ENCODE measurements at places on chromosomes 7 and 10.

DNA sequence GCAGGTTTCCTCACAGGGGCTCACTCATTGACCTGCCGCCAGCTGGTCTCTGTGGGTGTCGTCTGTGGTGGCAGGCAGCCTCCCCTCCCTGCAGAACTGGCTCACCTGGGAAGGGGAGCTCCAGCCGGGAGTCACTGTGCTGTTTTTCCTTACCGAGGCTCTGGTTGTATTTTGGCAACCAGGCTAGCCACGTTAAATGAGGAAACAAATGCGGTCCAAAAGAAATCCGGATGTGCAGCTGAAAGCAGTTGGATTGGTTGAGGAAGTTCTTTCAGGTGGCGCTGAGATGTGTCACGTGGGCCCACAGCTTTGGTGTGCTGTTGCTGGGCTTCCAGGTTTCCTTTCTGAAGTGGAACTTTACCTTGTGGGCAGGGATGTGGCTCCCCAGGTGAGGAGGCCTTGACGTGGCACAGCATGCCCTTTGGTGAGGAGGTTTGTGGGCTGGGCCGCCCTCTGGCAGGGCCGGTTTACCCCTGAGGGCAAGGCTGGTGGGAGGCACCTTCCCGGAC is 14.2 kb downstream of the MTURN start:
- DNase-seq: peak; percentile 73

- peak; percentile 10 for DNase-seq
Measured at GRCh38 chr7:24756545-24757352, 515 bp downstream of the GSDME start.

- peak; percentile 15 for DNase-seq
Measured at GRCh38 chr7:98922392-98923187, 44.3 kb downstream of the TRRAP start.

DNA sequence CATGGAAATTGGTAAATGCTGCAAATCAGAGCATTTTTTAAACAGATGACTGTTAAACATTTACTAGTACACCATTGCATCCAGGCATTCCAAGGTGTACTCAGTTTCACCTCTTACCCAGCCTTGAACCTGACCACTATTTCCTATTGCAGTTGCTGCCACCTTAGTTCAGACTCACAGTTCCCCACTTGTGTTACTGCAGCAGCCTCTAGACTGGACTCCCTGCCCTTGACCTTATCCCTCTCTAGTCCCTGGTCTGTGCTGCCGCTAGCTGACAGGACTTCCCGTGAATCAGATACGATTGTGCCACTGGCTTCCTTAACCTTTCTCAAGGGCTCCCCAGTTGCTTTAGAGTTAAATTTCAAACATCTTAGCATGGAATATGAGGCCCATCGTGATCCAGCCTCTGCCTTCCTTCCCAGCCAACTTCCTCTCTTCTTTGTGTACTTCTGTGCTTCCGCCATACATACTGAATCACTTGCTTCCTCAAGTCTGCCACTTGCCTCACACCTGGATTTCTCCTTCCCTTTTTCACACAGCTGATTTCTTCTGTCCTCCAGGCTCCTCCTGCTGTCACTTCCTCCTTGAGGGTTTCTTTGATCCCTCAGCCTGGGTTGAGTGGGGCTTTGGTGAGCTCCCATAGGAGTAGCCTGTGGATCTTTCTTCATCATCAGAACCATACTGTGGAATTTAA is 118.7 kb upstream of the GJD4 start:
- no peak for DNase-seq

DNA sequence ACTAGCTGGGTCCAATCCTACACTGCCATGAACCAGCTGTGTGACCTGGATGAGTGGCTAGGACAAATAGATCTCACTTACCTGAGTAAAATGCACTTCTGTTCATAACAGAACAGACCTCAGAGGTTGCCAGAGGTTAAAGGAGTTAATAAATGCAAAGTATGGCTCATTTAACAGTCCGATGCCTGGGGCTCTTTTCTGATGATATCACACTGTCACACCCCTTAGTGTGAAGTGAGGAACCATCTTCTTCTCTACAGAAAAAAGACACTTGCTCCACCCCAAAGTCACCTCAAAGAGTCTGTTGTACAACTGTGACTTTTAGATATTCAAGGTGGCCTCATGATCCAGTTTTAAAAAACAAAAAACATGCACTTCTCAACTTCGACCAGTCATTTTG is 21.5 kb upstream of the TARP start:
- DNase-seq: no peak

- DNase-seq: peak; percentile 17
Measured at GRCh38 chr10:60032723-60033122, 126.4 kb upstream of the CCDC6 start.

- no peak for DNase-seq
Measured at GRCh38 chr7:130442601-130443000, 1.8 kb upstream of the CEP41 start.

- DNase-seq: no peak
Measured at GRCh38 chr7:129163875-129164544, 19.5 kb downstream of the TSPAN33 start.

- DNase-seq: no peak
Measured at GRCh38 chr7:94115316-94115715, 111.2 kb upstream of the BET1 start.

All from NCI-H2081 (cell line).